ENCODE measurements at places on chromosomes 7 and 10.
A peak's percentile ranks its signal among the peaks of the same experiment; 100 is the strongest.

- no peak for DNase-seq
Observed at GRCh38 chr10:62450912-62451610, 76.9 kb downstream of the ZNF365 start.

- DNase-seq = no peak
Observed at GRCh38 chr10:34756584-34756983, 58.5 kb downstream of the PARD3 start.

DNA sequence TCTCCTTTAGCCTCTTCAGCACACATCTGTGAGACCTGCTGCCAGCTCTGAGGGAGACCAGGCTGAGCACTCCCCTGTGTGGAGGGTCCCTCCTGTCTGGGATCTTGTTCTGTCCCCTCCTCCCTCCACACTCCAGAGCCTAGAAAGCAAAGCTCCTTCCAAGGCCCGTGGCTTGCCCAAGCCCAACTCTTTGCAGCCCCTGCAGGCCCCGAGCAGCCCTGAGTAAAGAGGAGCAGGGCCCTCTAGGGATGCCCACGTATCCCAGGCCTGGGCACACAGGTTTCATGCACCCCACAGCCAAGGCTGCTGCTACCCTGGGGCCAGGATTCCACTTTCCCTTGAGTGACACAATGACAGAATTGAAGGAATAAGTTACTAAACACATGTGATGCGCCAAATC is 24.0 kb downstream of the COBL start:
- no peak for DNase-seq

DNA sequence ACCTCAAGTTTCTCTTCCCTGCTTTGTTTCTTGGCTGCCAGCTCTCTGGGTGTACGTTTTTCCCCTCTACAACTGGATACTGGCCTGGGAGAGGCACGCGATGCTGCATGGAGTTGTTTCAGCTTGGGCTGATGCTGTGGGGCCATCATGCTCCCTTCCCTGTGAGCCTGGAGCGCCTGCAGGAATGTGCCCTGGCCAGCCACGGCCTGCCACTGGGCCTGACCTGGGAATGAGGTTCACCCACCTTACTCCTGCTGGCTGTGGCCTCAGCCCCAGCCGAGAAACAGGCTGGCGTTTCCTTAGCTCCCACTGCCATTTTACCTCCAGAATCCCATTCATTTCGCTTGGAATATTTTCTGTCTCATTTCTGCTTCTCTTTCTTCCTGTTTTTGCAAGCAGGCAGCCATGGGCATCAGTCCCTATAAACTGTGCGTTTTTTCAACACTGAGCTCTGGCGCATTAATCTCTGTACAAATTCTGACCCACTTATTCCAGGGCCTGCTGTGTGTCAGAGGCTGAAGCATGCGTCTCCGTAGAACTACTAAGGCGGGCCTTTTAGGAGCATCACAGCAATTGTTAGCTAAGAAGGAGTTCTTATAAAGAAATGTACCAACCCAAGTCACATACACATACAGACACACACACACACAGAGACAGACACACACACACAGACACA is 57.9 kb downstream of the GATA3 start:
- no peak for DNase-seq

- DNase-seq = no peak
Observed at GRCh38 chr7:22386206-22386858, 29.4 kb upstream of the RAPGEF5 start.

DNA sequence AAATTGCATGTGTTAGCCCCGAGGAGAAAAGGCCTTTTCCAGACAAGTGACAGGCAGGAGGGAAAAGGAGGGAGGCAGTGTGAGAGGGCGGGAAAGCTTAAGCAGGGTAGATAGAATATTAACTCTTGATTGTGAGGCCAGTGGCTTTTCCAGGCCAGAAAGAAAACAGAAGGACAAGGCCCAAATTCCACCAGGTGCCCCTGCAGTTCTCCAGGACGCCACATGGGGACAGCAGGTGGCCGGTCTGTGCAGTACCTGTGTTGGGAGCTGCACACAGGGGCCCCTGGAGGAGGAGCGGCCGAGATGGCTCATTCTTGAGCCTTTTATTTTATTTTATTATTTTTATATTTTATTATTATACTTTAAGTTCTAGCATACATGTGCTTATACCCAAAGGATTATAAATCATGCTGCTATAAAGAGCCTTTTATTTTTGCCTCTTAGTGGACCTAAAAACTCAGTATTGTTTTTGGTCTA is 141.3 kb upstream of the KLF14 start:
- no peak for DNase-seq

DNA sequence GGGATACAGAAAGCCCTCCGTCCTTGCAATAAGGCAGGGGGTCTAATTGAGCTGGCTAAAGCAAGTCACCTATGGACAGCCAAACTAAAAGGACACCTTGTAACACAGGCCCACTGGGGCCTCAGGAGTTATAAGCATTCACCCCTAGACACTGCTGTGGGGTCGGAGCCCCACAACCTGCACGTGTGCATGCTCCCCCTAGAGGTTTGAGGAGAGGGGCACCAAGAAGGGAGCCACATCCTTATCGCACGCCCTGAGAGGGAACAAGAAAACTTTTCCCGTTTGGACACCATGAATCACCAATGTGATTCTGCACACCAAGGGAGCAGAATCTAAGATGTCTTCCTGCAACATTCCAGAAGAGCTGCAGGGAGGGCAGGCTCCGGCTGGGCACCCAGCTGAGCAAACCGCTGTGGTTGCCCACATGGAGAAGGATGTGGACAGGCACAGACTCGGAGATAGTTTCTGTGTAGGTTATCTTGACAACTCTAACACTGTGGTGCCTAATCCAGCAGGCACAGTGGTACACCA is 17.7 kb upstream of the TARP start:
- no peak for DNase-seq

GRCh38 chr7:139542308-139543151 is 19.0 kb downstream of the CLEC2L start:
- DNase-seq = no peak

DNA sequence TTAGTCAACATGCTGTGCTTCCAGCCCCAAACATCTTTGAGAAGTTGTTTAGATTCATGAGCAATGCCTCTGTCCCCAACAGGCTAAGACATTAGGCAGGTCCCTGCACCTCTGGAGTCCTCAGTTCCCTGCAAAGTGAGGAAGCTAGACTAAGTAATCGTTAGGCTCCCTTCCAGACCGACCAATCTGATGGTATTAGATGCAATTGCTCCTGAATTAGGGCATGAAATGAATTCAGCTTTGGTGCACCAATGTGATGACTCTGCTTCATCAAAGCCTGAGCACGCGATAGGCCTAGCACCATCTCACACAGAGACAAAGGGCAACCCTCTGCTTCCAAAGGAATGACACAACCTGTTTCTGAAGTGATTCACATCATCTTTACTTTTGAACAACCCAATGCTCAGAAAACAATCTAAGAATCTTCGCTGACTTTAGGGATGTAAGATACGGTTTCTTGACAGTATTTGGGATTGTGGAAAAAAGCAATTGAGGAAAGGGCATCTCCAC is 723 bp upstream of the TES start:
- no peak for DNase-seq

DNA sequence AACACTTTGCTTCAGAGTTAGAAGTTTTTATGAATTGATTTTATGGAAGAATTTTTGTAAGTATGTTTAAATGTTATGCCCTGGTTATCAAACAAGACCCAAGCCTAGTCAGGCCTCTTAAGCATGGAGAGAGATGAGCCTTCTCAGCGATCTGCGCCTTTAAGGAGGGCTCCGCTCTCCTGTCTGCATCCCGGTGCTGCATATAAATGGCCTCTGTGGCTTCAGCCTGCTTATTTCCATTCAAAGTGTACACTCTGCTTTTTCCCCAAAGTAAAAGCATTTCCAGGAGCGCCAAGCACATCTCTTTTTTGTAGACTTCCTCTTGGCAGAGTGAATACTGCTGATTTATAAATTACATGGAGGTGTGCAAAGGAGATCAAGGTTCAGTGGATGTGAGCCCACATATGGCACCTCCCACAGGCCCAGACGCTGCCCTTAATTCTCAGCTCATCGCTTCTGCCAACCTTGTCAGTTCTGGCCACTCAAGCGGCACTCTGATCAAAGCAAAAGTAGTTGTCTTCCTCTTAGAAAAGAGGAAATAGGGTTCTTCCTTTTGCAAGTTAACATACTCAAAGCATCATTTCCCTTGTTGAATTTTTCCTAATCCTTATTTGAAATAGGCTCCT is 70.0 kb upstream of the SFMBT2 start:
- no peak for DNase-seq

GRCh38 chr7:5653661-5654060 is 127.8 kb downstream of the RNF216 start:
- no peak for DNase-seq

GRCh38 chr10:70381471-70382421 is 679 bp downstream of the LRRC20 start:
- DNase-seq = peak; percentile 44

GRCh38 chr10:90313576-90314325 is 544.1 kb downstream of the HTR7 start:
- no peak for DNase-seq

DNA sequence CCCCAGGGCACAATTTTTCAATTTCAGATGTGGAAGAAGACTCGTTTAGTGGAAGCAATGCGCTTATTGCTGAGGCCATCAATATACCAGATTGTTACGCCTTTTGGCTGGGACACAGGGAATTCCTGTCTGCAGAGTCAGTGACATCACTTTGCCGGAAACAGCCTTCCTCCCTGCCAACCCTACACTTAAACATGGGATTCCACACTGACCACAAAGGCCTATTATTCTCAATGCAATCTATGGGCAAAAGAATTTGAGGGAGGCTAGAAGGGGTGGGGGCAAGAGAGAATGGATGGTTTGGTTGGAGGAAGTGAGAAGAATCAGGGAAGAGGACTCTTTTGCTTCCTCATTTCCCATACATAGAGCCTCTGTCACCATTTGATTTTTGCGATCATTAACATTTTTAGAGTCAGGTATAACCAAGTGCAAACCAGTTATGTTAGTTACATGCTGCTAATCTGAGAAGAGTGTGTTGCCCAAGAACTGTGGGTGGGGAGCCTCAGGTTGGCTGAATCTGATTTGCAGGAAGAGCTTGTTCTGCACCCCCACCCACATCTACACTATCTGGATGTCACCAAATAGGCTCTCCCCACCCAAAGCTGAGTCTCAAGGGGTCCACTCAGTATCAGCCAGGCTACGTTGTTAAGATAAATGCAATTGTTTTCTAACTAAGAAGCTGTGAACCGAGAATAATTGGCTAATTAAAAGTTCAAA is 58.2 kb downstream of the ENTPD1 start:
- DNase-seq = no peak

- DNase-seq = no peak
Observed at GRCh38 chr7:19224951-19225350, 79.7 kb upstream of the FERD3L start.

DNA sequence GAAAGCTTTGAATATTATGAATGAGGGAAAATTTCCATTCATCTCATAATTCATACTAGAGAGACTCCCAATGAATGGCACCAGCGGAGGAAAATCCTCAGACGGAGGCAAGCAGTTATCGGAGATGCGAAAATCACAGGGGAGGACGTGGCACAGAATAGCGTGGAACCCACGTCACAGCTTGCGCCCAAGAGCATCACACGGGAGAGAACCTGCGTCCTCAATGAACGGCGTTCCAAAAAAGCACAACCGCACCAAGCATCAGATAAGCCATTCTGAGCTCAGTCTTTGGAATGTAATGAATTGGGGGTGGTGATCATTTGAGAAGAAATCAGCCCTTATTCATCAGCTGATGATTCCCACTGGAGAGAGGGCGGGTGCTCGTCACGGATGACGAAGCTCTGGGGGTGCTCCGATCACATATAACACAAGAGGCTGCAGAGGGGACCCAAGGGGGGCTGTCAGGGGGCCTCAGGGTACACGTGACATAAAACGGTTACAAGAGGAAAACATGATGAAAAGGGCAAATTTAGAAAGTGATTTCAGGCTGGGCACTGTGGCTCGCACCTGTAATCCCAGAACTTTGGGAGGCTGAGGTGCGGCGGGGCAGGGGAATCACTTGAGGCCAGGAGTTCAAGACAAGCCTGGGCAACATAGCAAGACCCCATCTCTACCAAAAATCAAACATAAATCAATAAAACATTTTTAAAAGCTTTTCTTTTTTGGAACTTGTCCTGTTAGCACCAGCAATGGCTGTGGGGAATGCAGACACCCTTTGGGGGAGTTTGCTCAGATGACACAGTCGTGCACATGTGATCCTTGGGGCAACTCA is 33.8 kb upstream of the FIS1 start:
- DNase-seq = no peak

GRCh38 chr7:120184866-120185265 is 88.1 kb upstream of the KCND2 start:
- no peak for DNase-seq

- DNase-seq = no peak
Observed at GRCh38 chr7:12564996-12565764, 5.3 kb upstream of the SCIN start.

- DNase-seq = no peak
Observed at GRCh38 chr10:116271593-116272439, 1.2 kb downstream of the GFRA1 start.

DNA sequence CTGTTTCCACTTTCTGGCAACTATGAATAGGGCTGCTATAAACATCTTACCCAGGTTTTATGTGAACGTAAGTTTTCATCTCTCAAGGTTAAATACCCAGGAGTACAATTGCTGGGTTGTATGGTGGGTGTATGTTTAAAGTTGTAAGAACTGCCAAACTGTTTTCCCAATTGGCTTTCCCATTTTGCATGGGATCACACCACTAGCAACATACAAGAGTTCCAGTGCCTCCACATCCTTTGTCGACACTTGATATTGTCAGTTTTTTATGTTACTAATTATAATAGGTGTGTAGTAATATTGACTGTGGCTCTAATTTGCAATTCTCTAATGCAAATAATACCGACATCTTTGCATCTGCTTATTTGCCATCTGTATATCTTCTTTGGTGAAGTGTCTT is 82.9 kb downstream of the SFMBT2 start:
- DNase-seq = no peak

DNA sequence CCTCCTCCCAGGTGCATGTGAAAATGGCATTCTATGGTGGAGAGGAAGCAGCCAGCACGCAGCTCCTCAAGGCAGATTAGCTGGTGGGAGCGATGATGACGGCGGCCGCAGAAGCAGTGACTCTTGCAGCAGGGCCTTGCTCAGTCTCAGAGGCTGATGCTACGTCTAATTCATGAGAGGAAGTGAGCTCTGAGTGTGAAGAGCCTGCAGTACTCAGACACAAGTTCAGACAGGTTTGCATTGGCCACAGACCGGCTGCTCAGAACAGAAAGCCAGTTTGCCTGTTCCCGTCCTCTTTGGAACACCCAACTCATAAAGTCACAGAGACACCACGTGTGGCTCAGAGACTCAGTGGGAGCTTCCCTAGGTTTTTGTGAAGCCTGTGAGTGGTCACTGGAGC is 136.5 kb downstream of the ADARB2 start:
- DNase-seq = no peak
